Upper lobe of left lung (tissue), 6 donors: ENCODE measurements at places on chromosomes 12 and 14.

GRCh38 chr14:22163051-22163450 is 426.0 kb downstream of the DAD1 start:
- no peak overlapping the region for H3K27ac ChIP-seq
- no peak overlapping the region for H3K4me3 ChIP-seq
- no peaks in the 10 kb centered on the region for H3K36me3 ChIP-seq
- no peaks in the 10 kb centered on the region for H3K4me1 ChIP-seq

DNA sequence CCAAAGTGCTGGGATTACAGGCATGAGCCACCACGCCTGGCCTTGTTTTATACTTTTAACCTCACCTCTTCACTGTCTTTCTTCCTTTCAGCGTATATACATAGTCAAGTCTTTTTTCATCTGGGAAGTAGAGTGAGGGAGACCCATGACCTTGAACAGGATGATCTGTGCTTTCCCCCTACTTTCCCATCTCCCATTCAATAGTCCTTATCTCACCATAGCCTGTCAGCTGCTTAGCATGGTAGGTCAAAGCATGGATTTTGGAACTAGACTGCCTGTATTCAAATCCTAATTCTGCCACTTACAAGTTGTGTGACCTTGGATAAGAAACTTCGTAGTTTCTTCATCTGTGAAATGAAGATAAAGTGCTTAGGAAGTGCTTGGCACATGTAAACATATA is 96.4 kb upstream of the MON2 start:
- DNase-seq: no peak
- no peak overlapping the region for H3K4me3 ChIP-seq
- H3K4me1 ChIP-seq: no peaks in the 10 kb centered on the region
- no peak overlapping the region for H3K27ac ChIP-seq
- H3K27me3 ChIP-seq: no peaks in the 10 kb centered on the region

DNA sequence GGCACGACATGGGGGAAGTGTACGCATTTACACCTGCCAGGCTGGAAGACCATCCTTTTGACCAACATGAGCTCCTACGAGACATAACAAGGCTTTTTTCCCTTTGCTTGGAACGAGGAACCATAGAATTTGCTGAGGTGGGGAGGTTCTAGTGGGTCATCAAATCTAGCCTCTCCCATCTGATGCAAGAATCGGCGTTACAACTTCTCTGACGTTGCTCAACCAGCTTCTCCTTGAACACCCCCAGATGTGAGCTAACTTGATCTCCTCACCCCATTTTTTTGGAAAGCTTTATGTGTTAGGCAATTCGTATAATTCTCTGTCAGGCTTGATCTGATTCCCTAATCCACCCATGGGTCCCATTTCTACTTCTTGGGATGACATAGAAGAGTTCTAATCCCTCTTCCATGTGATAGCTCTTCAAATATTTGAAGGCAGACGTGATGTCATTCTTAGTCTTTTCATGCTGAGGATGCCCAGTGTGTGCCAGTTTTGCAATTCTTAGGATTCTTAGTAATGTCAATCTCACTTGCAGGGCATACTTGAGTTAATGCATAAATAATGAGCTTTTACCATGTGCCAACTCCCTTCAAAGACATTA is 163.6 kb upstream of the PARP11 start:
- H3K36me3 ChIP-seq: no peaks in the 10 kb centered on the region
- no peak overlapping the region for H3K27ac ChIP-seq
- H3K27me3 ChIP-seq: no peaks in the 10 kb centered on the region
- H3K4me3 ChIP-seq: no peak overlapping the region
- DNase-seq: no peak

- peaks cover 21% of the 10 kb centered on the region for H3K4me1 ChIP-seq
- no peak overlapping the region for H3K4me3 ChIP-seq
- peaks cover 17% of the 10 kb centered on the region for H3K36me3 ChIP-seq
- H3K27me3 ChIP-seq: no peaks in the 10 kb centered on the region
Observed at GRCh38 chr12:122059203-122059960, 19.2 kb upstream of the MLXIP start.
